ENCODE measurements at places on chromosomes 5 and 9.
A peak's percentile ranks its signal among the peaks of the same experiment; 100 is the strongest.

GRCh38 chr9:93192721-93193387, 8.9 kb downstream of the WNK2 start:
- DNase-seq, result no peak

GRCh38 chr9:94668928-94669729, 29.8 kb upstream of the FBP1 start:
- DNase-seq, result peak; percentile 39

DNA sequence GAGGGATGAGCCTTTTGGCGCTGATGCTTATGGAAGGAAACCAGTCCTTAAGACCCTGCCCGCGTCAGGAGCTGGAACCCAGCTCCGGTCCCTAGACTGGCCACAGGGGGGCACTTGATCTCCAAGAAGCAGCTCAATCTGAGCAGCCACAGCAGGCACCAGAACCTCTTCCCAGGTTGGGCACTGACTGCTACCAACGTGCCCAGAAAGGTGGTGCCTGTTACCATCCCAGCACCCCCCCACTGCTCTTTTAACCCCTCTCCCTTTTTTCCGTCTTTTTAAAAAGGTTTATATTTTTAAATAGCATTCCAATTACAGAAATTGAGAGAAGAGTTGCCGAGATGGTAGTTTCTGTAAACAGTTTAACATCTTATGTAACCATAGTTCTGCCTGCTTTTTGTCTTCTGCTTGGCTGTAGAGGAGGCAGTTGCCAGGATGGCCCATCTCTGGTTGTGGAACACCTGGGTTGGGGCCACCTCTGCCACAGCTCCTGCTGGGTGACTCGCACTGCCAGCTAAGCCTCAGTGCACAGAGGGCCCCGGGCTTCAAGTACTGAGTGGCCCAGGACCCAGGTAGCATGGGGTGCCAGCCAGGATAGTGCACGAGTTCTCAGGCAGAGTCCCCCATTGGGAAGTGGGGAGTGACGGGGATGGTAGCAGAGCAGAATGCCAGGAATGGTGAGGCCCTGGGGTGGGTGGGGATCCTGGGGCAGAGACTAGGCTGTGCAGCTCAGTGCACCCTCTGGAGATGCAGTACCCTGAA, 62.8 kb downstream of the PFDN1 start:
- peak; percentile 77 for DNase-seq

DNA sequence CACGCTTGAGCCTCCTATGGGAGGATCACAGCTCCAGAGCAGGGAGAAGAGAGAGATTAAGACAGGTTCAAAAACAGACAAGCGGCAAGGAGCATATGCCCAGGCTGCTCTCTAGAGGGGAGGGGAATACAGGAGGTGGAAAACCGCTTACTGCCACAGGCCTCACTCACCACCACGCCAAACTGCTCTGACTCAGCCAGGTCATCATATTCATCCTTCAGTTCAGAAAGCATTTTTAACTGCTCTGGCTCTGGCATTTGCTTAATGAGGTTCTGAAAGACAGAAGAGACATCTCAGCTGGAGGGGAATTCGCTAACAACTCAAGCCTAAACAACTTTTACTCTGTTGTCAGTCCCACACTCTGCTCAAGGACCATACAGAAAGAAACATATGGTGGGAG, 40.1 kb downstream of the PCDHGC5 start:
- DNase-seq, result peak; percentile 58

- no peak for DNase-seq
Measured at GRCh38 chr5:172356047-172356446, 72.5 kb upstream of the UBTD2 start.

- DNase-seq, result no peak
Measured at GRCh38 chr5:8505196-8505595, 636.2 kb downstream of the MTRR start.

DNA sequence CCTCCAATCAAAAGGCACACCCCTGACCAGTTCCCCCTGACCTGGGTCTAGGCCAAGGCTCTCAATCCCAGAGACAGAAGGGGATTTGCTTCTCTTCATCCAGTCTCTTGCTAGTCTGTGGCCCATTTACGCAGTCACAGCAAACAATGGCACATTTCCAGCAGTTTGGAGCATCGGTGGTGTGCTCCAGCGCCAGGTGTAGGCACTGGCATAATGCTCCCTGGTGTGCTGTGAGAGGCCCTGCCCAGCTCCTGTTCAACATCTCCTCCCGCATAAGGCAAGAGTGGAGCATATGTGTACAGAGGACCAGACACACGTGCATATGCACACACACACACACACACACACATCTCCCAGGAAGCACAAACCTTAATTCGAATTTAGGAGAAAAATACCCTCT, 79.5 kb upstream of the ERCC6L2 start:
- no peak for DNase-seq

DNA sequence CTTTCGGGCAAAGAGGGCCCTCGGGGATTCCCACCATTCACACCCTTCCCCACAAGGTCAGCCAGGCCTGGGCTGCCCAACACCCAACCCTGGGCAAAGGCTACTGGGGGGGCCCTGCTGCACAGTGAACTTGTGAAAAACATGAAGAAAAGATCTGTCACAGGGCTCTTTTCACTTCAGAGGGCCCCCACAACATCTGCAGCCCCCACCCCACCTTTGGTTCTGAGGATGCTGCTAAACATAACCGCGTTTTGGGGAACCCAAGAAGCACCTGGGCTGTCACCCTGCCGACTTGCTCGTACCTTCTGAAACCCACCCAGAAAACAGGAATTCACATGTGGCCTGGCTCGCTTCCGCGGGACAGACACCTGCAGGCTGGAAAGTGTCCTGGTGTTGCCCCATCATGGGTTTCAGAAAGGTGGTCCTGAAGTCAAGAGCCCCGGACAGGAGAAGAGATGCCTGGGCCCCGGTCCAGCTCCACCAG, 29.3 kb downstream of the B4GALT1 start:
- no peak for DNase-seq

DNA sequence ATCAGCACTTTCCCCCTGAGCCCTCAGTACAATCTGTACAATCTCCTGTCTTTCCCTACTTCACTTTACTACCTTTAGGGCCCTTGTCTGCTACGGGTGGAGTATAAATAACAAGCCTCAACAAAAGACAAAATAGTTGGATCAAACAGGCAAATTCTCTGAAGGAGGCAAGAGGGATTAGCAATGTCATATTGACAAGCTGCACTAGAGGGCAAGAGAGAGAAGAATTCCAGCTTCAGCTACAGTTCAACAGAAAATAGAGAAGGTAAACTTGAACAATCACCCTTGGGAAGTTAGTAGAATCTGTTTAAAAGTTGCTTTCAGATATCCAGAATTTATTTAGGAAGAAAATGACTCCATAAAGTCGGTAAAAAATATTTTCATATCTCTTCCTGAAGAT, 68.4 kb upstream of the IZUMO3 start:
- DNase-seq, result no peak

DNA sequence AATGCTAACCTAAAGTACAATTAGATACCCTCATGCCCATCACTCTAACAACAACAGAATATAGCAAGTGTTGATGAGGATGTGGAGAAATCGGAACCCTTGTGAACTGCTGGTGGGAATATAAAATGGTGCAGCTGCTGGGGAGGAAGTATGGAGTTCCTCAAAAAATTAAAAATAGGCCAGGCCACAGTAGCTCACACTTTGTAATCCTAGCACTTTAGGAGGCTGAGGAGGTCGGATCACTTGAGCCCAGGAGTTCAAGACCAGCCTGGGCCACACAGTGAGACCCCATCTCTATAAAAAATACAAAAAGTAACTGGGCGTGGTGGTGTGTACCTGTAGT, 18.0 kb upstream of the MRNIP start:
- no peak for DNase-seq

DNA sequence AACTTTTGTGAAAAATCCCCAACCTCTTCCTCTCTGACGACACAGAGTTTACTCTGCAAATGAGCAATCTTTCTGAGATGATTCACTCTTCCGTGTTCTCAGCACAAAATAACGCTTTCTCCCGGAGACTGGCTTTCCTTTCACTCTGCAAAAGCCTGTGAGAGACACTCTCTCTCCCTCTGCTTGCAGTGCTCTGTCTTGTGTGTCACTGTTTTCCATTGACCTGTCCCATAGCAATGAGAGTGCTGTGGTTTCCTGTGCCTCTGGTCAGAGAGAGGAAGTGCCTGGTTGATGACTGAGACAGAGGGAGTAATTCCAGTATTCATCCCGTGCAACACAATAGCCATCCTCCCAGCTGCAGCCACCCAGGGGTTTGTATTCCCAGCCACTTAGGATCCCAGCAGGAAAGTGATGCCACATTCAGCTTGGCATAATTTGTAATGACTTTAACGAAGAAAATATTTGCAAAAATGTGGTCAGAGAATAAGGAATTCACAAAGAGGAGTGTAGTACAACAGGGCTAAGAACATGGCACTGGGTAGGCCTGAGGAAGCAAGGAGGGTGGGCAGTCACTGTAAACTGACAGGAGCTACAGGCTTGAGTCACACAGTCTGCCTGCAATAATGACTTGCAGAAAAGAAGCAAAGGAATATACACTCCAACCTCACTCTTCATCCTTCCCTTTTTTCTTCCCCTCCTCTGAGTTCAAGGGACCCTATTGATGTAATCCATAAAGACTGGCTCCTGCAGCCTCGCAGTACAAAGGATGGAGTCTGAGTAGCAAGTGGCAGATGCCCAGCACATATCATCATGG, 463.5 kb upstream of the RGMB start:
- DNase-seq, result no peak

DNA sequence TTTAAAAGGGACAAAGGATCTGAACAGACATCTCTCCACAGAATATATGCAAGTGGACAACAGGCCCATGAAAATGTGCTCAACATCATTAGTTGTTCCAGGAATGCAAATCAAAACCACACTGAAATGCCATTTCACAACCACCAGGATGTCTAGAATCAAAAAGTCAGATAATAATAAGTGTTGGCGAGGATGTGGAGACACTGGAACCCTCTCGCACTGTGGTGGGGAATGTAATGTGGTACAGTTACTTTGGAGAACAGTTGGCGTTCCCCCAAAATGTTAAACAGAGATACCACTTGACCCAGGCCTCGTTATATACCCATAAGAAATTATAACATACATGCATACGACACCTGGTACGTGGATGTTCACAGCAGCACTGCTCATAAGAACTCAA, 38.6 kb downstream of the SARDH start:
- DNase-seq, result no peak

- no peak for DNase-seq
Measured at GRCh38 chr5:7991125-7991821, 122.3 kb downstream of the MTRR start.

DNA sequence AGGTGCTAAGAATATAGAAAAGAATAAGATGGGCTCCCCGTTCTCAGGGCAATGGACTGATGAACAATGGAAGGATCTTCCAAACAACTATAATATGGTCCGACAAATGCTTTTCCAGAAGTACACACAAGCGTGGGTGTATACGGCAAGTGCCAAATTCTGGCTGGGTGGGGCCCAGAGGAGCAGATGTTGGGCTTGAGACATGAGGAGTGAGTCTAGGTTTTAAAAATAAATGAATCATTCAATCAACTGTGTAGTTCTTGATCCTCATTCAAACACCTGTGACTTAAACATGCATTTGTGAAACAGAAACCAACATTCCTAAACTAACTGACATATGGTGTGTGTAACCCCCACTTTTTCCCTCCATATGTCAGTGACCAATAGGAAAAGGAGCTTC, 47.9 kb downstream of the MFAP3 start:
- DNase-seq, result no peak

DNA sequence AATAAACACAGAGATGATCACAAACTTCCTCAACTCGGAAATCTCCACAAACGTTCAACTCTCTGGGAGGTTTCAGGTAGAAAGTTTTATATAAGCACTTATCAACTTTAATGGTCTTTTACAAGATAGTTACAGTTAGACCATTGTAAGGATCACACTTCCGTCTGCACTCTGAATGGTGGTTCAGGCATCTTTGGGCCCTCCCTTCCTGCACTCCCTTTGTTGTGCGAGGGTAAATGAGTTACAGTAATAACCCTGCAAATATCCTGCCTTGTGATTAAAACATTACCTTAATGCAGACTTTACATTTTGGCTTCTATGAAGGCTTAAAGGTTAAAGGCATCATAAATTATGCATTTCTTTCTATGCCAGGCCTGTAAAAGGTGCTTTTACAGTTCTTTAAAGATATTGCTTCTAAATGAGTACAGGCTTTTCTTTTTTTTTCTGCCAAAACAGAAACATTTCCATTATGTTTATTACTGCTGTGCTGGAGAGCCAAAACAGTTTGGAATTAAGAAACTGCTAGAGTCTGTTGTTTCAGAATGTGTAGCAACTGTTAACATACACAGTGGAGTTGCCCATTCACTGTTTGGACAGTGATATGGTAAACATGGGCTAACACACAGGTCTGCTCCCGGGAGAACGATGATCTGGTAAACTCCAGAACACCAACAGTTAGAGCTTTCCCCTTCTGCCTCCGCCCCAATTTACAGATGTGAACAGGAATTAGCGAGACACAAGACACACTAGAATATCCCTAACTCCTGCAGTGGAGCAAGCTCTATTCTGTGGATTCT, 1.1 kb downstream of the PRUNE2 start:
- DNase-seq, result no peak

- peak; percentile 63 for DNase-seq
Measured at GRCh38 chr9:112061152-112061740, 113.9 kb downstream of the SUSD1 start.

DNA sequence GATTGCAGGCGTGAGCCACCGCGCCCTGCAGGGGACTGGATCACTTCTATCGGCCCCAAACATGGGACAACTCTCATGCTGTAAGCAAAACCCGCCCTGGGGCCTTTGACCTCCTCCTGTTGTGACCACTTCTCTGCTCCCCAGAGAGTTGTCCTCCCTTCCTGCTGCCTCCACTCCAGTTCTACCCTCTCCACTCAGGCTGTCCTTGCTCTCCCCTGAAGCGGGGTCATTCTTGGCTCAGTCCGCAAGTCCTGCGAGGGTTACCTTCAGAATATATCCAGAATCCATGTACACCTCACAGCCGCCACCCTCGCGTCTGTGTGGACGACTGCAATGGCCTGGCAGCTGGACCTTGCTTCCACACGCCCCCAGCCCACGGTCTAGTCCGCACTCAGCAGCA, 273.7 kb downstream of the PBX3 start:
- peak; percentile 30 for DNase-seq

GRCh38 chr5:543755-544674, 19.8 kb upstream of the SLC9A3 start:
- peak; percentile 41 for DNase-seq

DNA sequence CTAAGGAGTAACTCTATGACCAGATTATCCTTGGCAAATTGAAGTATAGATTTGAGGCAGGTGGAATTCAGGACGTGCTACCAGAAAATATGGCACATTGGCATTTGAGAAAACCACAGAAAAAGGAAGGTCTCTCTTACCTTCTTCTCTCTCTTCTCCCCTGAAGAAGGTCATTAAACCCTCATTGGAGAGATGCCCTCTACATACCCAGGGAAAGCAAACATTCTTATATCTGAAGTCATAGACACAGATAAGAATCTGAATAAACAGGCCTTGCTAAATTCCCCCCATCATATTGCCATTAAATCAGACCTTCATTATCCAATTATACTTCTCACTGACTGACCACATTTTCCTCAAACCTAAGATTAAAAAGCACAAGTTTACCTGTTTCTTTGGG, 17.8 kb downstream of the SPINK1 start:
- DNase-seq, result no peak

Data from psoas muscle (tissue), 8 donors.